ENCODE measurements at places on chromosomes 11 and 22.

GRCh38 chr11:118622376-118623268 lies 15.2 kb downstream of the PHLDB1 start:
- no peak for DNase-seq

GRCh38 chr11:86632499-86633269 lies 39.7 kb downstream of the ME3 start:
- DNase-seq: no peak

DNA sequence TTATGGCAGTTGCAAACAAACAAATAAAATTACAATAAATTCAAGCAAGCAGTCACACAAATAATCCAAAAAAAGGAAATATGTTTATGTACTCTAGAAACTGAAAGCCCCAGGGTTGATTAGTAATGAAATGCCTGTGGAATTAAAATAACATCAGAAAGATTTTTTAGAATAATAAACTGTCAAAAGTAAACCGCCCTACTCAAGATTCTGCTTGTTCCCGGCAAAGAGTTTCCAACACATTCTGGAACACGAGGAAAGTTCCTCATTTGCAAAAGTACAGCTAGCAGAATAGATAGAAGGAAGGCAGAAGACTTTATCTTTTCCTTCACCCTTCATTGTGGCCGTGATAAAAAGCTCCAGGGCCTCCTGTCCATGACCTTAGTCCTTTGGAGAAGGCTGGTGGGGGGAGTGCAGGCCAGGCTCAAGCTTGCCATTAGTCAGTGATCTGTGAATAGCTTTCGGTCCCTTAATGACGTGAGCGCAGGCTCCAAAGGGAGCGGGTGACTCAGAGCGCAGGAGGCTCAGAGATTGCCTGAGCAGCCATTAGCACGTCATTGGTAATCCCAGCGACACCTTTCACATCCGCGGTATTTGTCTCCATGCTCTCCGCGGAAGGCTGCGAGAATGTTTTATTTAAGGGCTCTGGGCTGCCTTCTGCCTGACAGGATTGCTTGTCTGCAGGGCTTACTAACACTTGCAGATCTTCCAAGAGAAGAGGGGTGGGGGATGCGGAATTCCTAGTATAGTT lies 458.3 kb downstream of the METTL15 start:
- DNase-seq: no peak

GRCh38 chr22:44625981-44626687 lies 75.9 kb upstream of the PRR5 start:
- DNase-seq: no peak

DNA sequence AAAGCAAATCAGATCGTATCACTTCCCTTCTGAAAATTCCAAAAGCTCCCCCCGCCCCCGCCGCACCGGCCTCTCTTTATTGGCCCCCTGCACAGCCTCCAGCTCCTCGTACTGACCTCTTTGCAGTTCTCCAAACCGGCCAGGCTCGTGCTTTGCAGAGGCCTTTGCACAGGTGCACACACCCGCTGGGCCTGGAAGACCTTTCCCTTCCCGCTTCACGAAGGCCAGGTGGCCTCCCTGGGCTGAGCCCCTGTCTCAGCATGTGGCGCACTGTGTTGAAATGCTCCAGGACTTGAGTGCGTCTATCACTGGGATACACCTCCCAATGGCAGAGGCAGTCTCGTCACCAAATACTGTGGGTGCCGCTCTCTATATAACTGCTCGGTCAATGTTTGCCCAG lies 13.2 kb upstream of the ADA2 start:
- DNase-seq: no peak

DNA sequence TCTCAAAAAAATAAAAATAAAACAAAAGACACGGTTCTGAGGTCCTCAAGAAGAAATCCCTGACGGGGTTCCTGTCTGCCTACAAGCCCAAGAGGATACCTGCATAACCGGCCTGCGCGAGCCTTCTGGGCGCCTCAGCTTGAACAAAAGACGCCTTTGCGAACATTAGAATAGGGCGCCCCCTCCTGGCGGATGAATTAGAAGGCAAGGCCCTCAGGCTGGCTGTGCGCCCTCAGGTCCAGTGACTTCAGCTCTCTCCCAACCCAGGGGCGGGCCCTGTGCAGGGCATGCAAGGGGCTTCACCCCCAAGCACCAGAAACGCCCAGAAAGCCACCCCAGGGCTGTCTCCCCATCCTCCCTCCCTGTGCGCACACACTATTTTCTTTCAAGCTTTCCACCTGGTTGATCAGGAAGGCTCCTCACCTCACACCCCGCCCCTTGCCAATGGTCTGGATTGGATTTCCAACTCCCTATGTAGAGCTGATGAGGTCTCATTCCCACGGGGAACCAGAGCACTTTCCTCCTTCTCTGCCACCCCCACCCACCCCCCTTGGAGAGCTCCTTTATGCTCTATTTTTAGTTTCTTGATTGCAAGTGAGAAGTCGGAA lies 273.3 kb downstream of the BUD13 start:
- no peak for DNase-seq

GRCh38 chr11:69882270-69882608 lies 63.0 kb upstream of the FGF3 start:
- DNase-seq: no peak

- DNase-seq: no peak
These were observed 525.1 kb upstream of the CNTN5 start for GRCh38 chr11:98495601-98496000.

- no peak for DNase-seq
These were observed 128.8 kb downstream of the MED15 start for GRCh38 chr22:20636075-20636812.

DNA sequence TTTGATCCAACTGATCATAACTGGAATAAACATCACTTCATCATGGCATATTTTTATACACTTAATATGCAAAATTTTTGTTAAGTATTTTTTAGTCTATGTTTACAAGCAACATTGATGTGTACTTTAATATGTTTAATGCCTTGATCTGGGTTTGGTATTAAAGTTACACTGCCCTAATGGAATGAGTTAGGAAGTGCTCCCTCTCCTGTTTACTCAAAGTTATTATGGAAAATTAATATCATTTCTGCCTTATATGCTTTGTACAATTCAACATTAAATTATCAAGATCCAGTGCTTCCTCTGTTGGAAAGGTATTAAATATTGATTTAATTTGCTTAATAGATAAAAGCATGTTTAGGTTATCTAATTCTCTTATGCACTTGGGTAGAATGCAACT lies 927.3 kb upstream of the RAG2 start:
- DNase-seq: no peak

DNA sequence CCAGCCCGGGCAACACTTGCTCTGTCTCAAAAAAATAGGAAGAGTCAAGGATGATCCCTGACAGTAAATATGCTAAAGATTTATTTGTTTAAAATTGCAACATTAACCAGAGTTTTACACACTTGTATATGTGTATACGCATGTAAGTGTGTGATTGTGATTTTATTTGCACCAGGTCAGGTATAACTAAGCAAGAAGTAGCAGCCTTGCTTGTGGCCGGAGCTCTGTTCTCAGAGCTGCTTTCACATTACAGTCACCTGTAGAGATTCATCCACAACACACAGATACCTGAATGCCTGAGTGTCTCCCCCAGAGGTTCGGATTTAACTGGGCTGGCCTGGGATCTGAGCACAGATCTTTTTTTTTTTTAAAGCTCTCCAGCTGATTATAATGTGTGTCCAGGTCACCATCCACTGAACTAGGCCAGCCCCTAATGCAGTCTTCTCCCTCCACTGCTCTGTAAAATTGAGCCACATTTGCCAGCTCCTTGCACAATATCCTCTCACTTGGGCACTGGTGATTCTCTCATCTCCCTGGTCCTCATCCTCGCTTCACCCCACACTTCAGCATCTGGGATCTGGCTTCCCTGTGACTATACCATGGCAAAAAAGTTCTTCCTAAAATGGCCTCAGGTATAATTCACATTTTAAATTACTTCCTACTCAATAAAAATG lies 48.3 kb downstream of the LIF start:
- DNase-seq: no peak

DNA sequence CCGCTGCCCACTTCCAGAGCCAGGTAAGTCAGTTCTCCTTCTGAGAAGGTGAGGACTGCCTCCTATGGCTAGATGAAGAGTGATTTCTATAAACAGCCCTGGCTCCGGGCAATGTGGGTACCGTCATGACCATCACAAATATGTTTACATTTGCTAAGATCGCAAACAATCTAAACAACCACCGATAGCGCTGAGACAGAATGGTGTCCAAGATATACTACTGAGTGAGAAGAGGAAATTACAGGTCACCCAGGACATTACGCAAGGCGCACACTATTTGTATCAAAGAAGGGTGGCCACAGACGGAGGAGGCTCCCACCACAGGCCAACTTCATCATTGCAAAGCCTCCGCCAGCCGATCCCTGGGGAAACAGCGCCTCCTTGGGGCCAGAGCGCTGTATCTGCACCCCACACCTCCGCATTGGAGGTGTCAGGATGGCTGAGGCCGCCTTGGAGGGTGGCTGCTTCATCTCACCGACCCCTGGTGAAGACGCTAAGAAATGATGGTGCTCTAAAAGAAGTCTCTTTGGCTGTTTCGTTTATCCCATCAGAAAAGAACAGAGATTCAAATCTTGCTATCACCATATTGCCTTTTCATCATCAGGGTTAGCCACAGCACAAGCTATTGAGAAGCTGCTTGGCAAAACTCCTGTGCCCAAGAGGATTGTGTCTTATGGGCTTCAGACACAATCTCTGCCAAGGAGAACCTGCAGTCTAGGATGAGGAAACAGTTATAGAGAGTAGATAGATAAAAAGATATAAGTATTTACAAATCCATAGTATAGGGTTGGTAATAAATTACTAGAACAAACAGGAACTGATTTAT lies 12.3 kb upstream of the ASRGL1 start:
- DNase-seq: no peak

GRCh38 chr11:87290304-87290922 lies 252.7 kb downstream of the TMEM135 start:
- peak; percentile 52 for DNase-seq

DNA sequence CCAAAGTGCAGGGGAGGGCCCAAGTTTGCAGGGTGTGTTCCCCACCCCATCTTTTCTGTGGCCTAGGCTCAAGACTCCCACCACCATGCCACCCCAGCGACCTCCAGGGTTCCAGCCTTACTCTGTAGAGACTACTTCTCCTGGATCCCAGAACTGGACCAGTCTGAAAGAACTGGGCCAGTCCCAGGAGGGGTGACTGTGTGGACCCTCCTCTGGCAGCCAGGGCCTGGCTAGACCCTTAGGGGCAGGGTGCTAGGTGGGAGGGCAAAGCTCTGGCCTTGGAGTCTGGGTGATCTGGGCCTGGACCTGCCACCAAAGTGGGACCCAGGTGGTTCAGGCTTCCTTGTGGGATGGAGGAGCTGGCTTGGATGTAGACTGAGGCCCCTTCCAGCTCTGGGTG lies 41.8 kb upstream of the ACCSL start:
- no peak for DNase-seq

DNA sequence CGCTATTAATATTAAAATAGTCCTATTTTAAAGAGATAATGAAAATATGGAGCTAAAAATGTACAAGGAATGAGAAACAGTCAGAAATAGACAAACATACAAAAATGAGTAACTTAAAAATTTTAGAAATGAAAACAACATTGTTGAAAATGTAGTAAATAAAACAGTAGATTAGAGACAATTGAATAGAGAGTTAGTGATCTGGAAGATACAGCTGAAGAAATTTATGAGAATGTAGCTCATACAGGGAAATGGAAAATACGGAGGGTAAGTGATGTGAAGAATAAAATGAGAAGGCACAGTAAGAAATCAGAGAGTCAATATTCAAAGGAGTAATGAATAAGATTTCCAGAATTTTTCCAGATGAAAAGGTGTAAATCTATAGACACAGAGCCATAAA lies 424.8 kb downstream of the SOX6 start:
- no peak for DNase-seq

DNA sequence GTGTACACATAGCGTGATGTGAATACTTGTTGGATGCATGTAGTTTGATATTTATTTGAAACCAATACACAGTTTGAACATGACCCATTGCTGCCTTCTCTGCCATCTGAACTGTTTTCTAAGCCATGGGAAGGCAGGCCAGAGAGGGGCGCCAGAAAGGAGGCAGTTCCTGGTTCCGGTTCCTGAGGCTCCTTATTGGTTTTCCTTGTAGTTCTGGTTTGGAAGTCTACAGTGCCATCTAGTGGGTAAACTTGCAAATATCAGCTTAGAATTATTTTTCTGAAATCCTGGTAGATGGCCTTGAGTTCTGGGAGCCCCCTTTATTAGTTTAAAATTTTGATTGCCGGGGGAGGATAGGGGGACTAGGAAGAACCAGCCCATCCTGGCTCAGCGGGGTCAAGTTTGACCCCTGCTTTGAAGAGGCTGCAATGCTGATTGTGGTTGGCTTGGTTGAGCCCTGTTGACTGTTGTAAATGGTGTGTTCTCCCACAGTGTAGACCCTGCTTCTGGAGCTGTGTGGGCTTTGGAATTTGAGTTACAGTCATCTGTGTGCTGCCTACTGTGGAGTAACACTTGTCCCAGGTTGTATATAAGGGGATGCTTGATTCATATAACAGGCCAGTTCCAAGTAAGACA lies 48.4 kb downstream of the GRAMD1B start:
- peak; percentile 36 for DNase-seq

DNA sequence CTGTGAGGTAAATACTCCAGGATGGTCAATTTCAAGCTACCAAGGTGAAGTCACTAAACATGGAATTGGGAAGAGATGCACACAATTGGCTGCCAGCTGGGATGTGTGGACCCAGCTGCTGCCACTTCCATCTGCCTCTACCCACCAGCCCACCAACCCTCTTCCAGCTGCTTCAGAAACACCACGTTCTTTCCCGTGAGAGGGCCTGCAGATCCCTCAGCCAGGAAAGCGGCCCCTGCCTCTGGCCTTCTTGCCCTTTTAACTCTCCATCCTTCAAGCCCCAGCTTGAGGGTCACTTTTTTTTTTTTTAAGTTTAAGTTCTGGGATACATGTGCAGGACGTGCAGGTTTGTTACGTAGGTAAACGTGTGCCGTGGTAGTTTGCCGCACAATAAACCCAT lies 20.0 kb downstream of the PRG3 start:
- DNase-seq: no peak

DNA sequence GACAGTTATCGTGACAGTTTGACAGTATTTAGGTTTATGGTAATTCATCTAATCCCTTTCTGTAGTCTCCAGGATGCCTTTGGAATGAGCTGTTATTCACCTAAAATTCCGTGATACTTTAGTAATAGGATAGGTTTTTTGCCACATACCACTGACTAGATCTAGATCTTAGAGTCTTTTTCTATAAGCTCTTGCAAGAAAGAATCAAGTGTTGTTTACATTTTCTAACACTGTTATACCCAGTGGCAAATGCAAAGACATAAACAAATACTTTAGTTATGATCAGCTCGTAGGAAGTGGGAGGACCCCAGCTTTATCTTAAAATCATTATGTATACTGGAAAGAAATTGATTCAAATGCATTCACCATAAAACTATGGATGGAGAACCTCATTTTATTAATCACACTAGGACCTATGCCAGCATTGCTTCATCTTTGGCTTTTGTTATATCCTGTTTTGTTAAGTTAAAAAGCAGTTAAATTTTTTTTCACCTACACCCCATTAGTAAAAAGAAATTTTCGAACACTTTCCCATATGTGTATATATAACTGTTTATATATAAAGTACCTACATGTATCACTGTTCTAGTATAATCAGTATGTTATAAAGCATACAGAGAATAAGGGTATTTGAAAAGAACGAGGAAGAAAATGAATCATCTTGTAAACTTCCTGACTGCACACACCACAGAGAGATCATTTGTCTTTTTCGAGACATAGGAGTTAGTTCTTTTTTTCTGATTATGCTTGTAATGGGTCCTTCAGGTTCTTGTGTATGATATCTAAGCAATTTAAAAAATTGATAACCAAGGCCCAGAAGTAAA lies 60.9 kb downstream of the PDHX start:
- DNase-seq: no peak

- no peak for DNase-seq
These were observed 242.0 kb downstream of the TENM4 start for GRCh38 chr11:79198898-79199250.

All from NCI-H1436 treated with DMSO at 0.1 percent for 48 hours (cell line).